ENCODE measurements at places on chromosomes 6 and 20.

- no peak for DNase-seq
These were observed 266.0 kb downstream of the PAX1 start for GRCh38 chr20:21971436-21971835.

GRCh38 chr6:70277470-70277869 is 25.4 kb downstream of the COL9A1 start:
- DNase-seq, result no peak

- no peak for DNase-seq
These were observed 149.8 kb upstream of the PCSK2 start for GRCh38 chr20:17077030-17077429.

DNA sequence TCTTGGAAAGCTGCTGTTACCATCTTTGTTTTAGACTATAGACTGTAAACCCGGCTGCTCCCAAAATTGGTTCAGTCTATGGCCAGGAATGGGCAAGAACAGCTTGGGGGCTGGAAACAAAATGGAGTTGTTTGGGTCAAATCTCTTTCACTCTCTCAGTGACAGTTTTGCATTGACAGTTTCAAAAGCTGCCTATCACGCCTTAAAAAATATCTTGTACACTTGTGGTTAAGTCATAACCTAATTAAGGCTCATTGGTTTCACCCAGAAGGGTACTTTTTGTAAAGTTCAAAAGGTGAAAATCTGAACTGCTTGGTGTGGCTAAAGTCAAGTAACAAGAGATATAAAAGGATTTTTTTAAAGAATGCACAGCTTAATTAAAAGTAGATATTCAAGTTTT is 76.1 kb upstream of the PRL start:
- no peak for DNase-seq

GRCh38 chr20:45230631-45231030 is 9.5 kb downstream of the SEMG2 start:
- no peak for DNase-seq

GRCh38 chr6:157429248-157429647 is 48.3 kb downstream of the ZDHHC14 start:
- DNase-seq, result no peak

- DNase-seq, result no peak
These were observed 49.8 kb downstream of the HNF4A start for GRCh38 chr20:44405257-44405656.

DNA sequence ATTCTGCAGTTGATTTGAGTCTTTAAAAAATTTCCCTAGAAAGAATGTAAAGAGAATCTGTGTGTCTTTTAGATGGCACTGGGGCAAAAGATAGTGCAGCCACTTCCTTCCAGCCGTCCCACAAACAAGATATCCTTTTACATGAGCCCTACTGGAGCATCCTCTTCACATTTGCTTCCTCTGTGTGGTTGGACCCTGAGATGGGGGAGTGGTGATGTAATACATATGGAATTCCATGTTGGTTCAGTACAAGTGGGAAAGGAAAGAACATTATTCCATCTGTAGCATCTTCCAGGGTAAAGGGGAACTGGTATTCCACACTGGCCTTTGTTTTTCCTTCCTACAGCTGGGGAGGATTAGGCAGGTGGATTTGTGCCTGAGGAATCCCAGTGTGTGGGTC is 78.9 kb upstream of the ISM1 start:
- no peak for DNase-seq

- no peak for DNase-seq
These were observed 1.6 kb downstream of the PRDM1 start for GRCh38 chr6:106087548-106088325.

Data from BJ (cell line).